ENCODE measurements at places on chromosomes 12 and 14. TPM values are rescaled to one million over a fixed set of nuclear protein-coding genes. Genes with fewer than 3 reads are reported as not detected.

The RFX4 gene
- not detected for polyA plus RNA-seq

The TCP11L2 gene
- 13.2 TPM for polyA plus RNA-seq

The FBXO33 gene
- polyA plus RNA-seq, result 14.0 TPM

The GDF3 gene
- polyA plus RNA-seq, result 0.35 TPM

The TEX22 gene
- polyA plus RNA-seq, result 3.0 TPM

The COL2A1 gene
- 278 TPM for polyA plus RNA-seq

The MEG3 gene
- polyA plus RNA-seq, result not detected

The PPP1R1A gene
- polyA plus RNA-seq, result 266 TPM

The OVCH1 gene
- polyA plus RNA-seq, result not detected

The SLC6A13 gene
- 0.34 TPM for polyA plus RNA-seq

The SLC38A4 gene
- polyA plus RNA-seq, result 0.12 TPM

GRCh38 chr12:111268738-111269572 lies 99.9 kb downstream of the PHETA1 start:
- DNase-seq, result no peak

- peak; percentile 18 for DNase-seq
These were observed 36.1 kb upstream of the LRFN5 start for GRCh38 chr14:41570415-41571155.

DNA sequence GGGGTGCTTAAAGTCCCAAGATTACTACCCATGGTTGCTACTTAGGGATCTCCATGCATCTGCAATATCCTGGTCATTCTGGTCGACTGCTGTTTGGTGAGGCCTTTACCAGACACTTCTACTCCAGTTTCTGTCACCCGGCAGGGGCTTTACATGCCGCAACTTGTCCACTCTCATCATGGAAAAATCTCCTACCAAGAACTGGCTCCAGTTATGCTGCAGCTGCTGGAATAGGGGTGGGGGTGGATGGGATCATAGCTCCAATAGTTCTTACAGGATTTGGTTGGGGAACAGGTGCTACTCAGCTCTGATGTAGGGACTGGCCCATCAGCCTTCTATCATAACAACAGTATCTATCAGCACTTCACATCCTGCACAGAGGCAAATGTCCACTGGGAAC lies 51.6 kb downstream of the SPTB start:
- no peak for DNase-seq

DNA sequence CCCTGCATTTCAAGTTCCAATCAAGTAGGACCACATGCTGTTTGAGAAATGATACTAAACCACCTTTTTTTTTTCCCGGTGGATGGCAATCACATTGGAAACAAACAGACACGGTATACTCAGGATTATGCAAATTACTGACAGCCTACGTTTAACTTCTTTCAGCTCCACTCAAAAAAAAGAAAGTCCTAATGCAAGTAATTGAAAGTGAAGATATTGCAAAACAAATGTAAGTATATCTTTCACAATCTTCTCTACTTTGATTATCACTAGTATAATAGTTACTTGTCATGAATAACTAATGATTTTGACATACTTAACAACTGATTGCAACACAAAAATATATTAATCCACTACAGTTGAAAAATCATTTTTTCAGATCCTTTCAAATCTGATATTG lies 2.6 kb upstream of the OSBPL8 start:
- DNase-seq, result no peak

DNA sequence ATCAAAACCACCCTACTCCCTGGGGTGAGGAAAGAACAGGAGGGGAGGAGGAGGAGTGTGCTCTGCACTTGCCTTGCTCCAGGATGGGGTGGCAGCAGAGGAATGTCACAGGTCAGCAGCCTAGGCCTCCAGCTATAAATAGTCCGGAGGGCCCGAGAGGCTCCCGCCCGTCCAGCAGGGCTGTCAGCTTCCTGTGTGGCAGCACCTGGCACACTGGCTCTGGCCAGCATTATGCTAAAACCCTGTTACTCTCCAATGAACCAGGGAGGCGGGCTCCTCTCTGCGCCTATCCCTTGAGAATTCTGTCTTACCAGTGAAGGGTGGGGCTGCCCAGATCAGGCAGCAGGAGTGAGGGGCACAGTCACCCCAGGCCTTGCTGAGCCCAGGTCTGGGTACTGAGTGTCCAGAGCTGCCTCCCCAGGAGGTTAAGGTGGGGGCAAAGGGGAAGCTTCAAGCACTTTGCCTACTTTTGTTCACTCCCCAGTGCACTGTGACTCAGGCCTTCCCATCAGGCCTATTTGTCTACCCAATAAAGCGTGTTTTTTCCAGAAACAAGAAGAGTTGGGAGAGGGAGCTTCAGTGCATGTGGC lies 1.2 kb upstream of the COX14 start:
- DNase-seq, result no peak

GRCh38 chr12:103745962-103746361 lies 95.1 kb downstream of the NT5DC3 start:
- peak; percentile 5 for DNase-seq

Data from cardiac muscle cell (in vitro differentiated cells and primary cell).